ENCODE measurements at places on chromosomes 6 and 20.

DNA sequence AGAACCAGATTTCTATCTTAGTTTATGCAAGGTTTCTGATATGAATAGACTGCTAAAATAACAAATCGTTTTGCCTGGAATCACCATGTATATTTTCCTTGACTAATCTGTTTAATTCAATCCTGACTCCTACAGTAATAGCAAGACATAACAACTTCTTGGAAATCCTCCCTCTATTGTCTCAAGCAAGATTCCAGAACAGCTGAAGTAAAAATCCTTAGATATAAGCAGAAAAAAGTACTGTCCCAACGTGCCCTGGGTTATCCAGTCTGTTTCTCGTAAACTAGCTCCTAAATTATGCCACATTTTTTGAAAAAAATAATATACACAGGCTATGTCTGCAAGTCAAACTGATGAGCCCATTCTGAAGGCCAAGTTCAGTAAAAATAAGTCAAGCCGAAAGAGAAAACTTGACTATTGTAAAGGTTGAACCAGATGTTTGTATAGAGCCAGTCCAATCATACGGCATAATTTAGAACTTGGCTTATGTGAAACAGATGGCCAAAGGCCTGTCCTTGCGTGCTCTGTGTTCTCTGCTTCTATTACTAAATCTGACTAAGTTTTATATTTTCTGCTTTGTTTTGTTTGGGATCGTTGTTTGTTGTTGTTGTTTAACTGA lies 341.6 kb upstream of the NRSN1 start:
- DNase-seq = no peak

GRCh38 chr6:150427037-150427602 lies 58.3 kb downstream of the IYD start:
- no peak for DNase-seq

- DNase-seq = no peak
Observed at GRCh38 chr20:20233041-20233514, 134.8 kb upstream of the INSM1 start.

GRCh38 chr6:168996356-168996625 lies 257.4 kb downstream of the THBS2 start:
- DNase-seq = no peak

DNA sequence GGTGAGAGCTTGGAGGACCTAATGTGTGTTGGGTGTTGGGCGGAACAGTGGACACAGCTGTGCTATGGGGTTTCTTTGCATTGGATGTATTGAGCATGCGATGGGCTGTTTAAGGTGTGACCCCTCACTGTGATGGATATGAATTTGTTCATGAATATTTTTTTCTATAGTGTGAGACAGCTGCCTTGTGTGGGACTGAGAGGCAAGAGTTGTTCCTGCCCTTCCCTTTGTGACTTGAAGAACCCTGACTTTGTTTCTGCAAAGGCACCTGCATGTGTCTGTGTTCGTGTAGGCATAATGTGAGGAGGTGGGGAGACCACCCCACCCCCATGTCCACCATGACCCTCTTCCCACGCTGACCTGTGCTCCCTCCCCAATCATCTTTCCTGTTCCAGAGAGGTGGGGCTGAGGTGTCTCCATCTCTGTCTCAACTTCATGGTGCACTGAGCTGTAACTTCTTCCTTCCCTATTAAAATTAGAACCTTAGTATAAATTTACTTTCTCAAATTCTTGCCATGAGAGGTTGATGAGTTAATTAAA lies 3.0 kb downstream of the HLA-A start:
- DNase-seq = no peak

GRCh38 chr20:9609887-9610502 lies 95.6 kb downstream of the LAMP5 start:
- peak; percentile 23 for DNase-seq

DNA sequence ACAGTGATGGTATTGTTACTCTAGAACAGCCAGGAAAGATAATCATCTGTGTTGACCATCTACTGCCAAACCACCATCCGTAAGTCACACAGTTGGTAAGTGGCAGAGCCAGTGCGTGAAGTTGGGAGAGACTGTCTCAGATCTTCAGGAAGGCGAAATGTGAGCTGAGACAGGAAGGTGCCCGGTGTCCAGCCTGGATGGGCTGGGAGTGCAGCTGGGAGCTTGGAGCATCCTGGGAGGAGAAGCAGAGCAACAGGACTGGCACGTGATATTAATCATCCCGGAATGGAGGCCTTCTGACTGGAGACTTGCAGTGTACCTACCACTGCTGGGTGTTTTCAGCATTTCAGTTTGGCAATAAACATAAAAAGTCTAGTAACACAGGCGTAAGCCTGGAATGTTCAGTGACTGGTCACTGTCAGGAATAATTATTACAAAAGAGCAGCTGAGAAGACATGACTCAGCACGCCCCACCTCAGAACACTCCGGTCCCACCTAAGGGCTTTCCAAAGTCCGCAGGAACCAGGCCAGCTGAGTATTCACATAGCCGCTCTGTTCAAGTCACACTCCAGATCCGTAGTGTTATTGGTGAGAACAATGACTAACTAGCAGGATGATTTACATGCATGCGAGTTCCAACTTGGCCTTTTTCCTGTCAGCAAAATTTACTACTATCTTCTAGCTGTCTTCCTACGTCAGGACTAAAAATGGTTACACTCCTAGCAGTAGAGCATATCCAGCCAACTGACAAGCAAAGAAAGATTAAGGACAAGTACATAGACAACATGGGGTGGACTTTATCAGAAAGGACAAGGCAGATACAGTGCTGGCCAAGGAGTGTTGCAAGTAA lies 45.1 kb upstream of the PNRC1 start:
- DNase-seq = no peak

- DNase-seq = no peak
Observed at GRCh38 chr6:21305893-21306332, 287.6 kb upstream of the SOX4 start.

DNA sequence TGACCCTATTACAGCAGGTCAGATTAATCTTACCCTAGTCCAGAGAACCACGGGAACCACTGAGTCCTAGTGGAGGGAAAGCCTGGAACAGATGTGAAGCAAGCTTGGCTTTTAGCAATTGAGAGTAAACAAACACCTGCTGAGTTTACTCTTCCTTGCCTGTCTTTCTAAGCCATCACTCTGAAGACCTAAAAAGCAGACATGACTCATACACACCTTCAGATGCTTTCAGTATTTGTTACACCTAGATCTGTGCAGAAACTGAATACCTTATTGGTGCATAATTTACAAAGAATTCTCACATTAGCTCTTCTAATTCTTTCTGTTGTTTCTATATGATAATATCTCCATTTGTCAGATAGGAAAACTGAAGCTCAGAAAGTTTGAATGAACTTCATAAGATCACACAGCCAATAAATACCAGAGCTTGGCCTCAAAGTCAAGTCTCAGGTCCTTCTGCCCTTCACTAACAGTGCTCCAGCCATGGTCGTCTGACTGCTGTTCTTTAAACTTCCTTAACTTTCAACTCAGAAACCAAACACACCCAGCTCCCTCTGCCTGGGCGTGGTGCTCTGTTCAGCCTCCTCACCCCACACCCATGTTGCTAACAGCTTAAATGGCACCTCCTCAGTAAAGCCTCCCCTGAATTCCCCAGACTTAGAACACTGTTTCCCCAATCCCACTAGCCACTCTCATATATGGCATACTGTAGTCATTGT lies 8.6 kb upstream of the GABBR1 start:
- peak; percentile 20 for DNase-seq

- DNase-seq = no peak
Observed at GRCh38 chr6:16836144-16836981, 75.1 kb upstream of the ATXN1 start.

GRCh38 chr6:139539852-139540251 lies 165.4 kb upstream of the CITED2 start:
- DNase-seq = no peak

GRCh38 chr20:6707321-6707831 lies 60.1 kb upstream of the BMP2 start:
- no peak for DNase-seq

DNA sequence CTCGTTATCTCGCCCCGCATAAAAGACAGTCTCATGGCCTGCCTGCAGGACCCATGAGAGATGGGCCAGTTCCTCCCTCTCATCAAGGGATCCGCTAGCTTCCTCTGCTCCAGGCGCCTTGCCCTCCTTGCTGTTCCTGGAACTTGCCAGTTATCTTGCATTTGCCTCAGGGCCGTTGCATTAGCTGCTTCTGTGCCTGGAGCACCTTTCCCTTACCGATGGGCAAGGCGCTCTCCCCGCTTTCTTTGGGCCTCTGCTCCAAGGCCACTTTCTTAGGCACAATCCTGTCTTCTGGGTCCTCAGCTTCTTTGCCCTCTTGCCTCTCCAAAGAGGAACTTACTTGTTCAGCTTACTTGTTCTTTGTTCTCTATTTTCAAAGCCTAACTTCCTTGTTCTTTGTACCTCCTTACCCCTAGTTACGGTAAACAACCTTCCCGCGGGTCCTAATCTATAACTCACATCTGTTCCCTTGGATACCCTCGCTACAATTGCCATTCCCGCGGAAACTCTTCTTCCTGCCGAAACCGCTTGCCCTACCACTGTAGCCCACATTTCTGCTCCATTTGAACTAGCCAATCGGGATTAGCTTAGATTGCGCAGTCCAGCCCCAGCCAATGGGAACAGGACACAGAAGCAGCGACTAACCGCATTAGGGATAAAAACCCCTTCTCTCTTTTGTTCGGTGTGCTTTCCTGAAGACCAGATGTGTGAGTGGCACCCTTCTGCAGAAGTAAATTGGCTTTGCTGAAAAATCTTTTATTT lies 887 bp upstream of the NSFL1C start:
- DNase-seq = no peak

- DNase-seq = no peak
Observed at GRCh38 chr20:39574061-39574460, 611.9 kb downstream of the DHX35 start.
